ENCODE measurements at places on chromosomes 6 and 20.

- no peak for DNase-seq
Observed at GRCh38 chr20:15111654-15112053, 774.2 kb upstream of the FLRT3 start.

GRCh38 chr6:8065519-8065911, 1.3 kb upstream of the BLOC1S5 start:
- no peak for DNase-seq

DNA sequence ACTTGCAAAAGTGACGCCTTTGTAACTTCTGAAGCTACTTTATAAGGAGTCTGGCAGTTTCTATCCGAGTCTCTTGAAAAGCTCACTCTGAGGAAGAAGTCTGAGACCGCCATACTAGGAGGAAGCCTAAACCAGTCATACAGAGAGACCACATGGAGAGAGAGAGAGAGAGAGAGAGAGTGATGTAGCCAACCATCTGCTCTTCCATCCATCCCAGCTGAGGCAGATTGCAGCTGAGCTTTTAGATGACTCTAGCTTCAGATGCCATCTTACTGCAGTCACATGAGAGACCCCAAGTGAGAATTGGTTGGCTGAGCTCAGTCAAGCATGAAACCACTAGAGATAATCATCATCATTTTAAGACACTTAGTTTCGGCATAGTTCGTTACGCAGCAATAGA, 15.0 kb upstream of the DTNBP1 start:
- DNase-seq = no peak

GRCh38 chr6:14305624-14306023, 188.1 kb downstream of the CD83 start:
- no peak for DNase-seq

DNA sequence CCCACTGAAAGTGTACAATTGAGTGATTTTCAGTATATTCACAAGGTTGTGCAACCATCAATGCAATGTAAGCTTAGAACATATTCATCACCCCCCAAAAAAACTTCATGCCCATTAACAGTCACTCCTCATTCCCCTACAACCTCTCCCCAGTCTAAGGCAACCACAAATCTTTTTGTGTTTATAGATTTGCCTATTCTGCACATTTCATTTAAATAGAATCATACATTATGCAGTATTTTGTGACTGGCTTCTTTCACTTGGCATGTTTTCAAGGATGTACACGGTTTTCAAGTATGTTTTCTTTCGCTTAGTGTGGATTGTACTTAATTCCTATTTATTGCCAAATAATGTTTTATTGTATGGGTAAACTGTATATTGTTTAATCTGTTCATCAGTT, 329.3 kb upstream of the RNF24 start:
- DNase-seq = no peak
